BE2C (cell line): ENCODE measurements at places on chromosomes 12 and 14.

GRCh38 chr14:94601884-94602391 lies 10.3 kb upstream of the SERPINA3 start:
- no peak for DNase-seq

DNA sequence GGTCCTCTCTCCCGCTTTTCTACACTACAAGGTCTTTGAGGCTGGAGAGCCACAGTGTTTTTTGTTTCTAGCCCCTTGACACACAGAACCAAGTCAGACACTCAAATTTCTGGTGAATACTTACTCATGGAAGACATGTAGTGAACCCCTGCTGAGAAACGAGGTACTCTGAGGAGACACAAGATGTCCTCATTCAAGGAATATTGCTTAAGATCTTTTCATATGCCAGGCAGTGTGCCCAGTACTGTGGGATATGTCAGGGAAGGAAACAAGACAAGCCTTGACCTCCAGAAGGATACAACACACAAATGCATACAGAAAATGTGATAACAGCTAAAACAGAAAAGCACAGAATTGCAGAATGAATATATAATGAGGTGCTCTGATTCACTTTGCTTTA lies 75.9 kb downstream of the TMTC1 start:
- no peak for DNase-seq

DNA sequence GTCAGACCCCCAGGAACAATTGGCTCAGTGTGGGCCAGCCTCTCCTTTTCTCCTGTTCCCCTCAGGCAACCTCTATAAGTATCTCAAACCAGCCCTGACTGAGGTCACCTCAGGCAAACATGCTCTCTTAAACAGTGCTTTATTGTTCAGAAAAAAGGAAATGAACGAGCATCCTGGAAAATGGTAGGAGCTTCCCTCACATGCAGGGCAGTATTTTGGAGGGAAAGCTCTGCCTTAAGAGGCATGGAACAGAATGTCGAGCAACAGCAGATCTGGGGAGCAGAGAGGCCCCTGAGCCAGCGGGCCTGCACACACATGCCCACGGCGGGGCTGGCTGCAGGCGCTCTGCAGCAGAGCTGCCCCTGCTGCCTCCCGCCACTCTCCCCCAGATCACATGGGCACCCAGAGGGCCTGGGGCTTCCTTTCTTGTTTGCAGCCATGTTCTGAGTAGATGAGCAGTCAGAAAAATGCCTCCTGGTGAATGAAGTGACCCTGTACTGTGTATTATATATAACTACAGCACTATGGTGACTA lies 42.0 kb downstream of the MOK start:
- peak; percentile 90 for DNase-seq

- DNase-seq = no peak
Measured at GRCh38 chr12:26488351-26488750, 293.0 kb downstream of the SSPN start.

DNA sequence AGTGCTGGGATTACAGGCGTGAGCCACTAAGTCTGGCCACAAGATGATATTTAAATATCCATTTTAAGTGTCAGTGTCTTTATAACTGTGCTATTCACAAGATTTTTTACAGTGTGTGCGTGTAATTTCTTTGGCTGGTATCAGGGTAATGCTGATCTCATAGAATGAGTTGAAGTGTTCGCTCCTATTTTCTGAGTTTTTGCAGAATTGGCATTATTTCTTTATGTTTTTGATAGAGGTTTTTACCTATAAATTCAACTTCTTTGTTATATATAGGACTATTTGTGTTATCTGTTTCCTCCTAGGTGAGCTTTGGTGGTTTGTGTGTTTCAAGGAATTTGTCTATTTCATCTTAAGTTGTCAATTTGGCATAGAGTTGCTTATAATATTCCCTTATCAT lies 45.6 kb downstream of the FOXN4 start:
- DNase-seq = no peak

DNA sequence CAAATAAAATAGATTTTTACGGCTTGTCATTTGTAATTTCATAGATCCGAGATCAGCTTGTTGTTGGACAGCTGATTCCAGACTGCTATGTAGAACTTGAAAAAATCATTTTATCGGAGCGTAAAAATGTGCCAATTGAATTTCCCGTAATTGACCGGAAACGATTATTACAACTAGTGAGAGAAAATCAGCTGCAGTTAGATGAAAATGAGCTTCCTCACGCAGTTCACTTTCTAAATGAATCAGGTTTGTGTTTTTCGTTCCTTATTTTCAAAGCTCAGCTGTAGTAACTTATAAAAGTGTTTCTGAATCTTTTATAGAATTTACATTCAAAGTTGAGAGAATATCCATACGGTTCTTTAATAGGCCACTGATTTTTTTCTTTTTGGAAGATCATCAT lies 89.1 kb downstream of the LRRK2 start:
- no peak for DNase-seq

DNA sequence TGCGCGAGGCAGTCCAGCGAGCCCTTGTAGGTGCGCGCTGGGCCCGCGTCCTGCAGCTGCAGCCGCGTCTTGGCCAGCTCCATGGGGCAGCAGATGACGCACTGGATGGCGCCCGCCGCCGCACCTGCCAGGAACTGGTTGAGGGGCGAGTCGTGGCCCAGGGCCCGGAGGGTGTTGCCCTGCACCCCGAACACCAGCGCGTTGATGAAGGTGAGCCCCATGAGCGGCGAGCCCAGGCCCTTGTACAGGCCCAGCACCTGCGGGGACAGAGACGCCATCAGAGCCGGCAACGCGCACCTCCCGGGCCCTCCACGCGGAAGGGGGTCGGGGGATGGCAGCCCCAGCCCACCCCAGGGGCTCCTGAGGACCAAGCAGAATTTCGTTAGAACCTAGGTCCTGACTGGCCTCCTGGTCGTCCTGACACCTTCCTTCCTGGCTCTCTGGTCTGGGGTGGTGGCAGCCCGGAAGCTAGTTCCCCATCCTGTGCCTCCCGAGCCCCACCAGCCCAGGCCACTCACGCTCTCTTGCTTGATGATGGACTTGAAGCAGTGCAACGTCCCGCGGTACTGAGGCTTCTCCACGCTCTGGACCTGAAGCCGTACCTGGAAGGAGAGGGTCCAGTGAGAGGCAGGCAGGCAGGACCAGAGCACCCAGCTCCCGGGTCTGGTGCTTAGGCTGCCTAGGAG lies 13.3 kb downstream of the SLC25A29 start:
- DNase-seq = no peak

- DNase-seq = no peak
Measured at GRCh38 chr12:47848853-47849252, 29.1 kb upstream of the HDAC7 start.

DNA sequence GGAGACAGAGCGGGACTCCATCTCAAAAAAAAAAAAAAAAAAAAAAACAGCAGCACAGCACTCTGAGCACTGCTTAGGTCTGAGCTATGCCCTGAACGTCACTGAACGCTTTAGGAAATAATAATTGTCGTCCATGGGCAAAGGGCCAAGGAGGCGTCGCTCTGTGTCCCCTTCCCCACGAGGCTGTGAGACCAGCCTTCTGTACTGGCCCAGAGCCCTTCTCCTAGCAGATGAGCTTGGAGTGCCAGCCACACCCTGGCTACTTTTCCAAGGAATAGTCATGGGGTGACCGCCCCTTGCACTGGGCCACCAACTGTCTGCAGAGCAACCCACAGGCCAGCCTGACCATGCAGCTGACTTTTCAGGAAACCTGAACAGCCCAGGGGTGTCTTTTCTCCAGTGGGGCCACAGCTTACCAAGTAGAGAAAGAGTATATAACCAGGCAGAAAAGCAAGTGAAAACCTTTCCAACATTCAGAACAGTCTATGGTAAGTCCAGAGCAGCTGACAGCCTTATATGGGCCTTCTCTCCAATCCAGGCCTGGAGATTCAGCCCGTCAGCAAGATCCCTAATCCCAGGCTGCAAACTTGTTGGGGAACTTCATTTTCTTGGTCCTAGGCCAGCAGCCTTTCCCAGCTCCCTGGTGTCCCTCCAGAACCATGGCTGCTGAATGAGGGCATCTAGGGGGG lies 28.5 kb downstream of the CD9 start:
- DNase-seq = peak; percentile 43

- no peak for DNase-seq
Measured at GRCh38 chr12:112714166-112714710, 77.3 kb upstream of the RPH3A start.

GRCh38 chr14:69190191-69190590 lies 1.1 kb upstream of the EXD2 start:
- no peak for DNase-seq

- DNase-seq = no peak
Measured at GRCh38 chr12:68451261-68452077, 119.3 kb upstream of the MDM1 start.

DNA sequence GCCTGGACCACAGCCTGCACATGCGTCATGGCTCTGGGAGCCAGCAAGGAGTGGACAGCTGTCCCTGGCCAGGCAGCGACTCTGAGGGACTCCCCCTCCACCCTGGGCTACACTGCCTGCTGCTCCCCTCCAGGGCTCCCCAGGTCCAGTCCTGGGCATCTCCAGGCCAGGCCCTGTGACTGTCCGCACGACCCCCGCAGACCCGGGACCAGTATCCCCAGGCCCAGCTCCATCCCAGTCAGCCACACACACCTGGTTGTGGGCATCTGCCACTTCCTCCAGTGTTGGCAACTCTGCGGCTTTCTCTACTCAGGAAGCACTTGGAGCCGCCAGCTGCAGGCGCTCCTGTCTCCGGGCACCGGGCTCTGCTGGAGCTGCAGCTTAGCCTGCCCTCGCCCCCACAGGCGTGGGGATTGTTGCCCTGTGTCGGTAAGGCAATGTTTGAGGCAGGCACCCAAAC lies 2.4 kb downstream of the ULK1 start:
- no peak for DNase-seq

- DNase-seq = no peak
Measured at GRCh38 chr14:95362138-95362494, 42.4 kb upstream of the CLMN start.

DNA sequence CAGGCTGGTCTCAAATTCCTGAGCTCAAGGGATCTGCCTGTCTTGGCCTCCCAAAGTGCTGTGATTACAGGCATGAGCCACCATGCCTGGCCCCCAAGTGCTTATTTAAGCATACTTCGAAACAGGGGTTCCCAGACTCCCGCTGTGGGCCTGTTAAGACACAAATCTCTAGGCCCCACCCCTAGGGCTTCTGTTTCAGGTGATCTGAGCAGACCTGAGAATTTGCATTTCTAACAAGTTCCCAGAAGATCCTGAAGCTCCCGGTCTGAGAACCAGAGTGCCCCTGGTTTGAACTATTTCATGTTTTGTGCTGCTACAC lies 25.0 kb downstream of the GCH1 start:
- DNase-seq = no peak

DNA sequence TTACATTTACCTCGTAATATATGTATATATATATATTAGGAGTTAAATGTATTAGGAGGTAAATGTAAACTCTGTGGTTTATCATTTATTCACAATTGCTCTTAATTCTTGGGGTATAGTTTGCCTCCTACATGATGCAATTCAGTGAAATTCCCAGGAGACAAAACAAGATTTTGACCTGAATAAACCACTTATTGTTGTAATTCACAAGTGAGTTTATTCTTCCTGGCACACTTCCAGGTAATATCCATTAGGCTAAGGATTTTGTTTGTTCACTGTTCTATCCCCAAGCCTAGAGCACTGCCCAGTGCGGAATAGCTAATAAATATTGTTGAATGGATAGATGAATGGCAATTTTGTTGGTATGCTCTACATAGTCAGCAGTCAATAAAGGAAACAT lies 3.0 kb downstream of the SMIM10L1 start:
- DNase-seq = no peak

DNA sequence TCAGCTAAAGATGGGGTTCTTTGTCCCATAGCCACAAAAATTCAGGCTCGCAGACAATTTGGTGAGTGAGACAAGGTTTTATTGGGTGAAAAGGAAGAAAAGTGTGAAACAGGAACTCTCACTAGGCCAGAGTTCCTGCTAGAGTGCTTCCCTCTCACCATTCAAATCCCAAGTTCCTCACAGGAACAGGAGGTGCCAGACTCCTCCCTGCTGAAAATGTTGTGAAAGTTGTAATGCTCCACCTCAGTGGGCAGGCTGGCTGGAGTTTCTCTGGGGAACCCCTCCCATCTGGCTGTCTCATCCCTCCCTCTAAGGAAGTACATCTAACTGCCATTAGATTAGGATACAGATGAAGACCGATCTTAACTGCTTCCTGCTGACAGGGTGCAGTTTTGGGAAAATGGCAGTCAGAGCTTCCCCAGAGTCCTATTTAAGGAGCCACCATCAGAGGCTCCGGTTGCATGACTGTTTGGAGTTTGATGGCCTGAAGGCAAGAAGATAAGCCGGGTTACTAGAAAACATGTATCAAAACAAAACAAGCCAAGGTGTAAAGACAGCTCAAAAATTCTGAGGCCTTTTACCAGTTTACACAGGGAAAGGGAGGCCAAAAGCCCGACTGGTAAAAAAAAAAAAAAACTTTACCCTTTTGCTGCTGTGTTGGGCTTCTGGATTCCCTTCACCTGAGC lies 127.6 kb downstream of the FSCB start:
- DNase-seq = no peak

GRCh38 chr12:39763890-39764169 lies 144.2 kb upstream of the ABCD2 start:
- no peak for DNase-seq

DNA sequence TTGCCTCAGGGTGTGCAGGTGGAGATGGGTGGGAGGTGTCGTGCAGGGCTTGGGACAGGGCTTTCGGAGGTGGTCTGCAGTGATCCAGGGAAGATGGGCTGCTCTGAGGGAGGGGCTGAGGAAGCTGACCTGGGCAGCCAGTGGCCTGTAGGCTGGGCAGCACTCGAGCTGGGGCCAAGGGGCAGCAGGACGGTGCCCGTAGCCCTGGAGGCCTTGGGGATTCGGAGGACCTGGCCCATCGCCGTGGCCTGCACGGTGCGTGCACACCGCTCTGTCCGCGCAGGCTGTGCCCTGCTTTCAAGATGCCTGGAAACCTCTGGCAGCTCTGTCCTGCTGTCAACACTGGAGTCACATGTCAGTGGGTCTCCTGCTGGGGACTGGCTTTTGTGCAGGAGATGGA lies 9.1 kb downstream of the PACS2 start:
- DNase-seq = no peak
